Skin of body (tissue), 3 donors: ENCODE measurements at places on chromosomes 2 and 18. TPM values are rescaled to one million over a fixed set of nuclear protein-coding genes. Genes with fewer than 3 reads are reported as not detected.

Gene RAB11FIP5
- total RNA-seq = 9.9 TPM

Gene CXCR1
- 2.1 TPM for total RNA-seq

Gene HOXD10
- 1.8 TPM for total RNA-seq

DNA sequence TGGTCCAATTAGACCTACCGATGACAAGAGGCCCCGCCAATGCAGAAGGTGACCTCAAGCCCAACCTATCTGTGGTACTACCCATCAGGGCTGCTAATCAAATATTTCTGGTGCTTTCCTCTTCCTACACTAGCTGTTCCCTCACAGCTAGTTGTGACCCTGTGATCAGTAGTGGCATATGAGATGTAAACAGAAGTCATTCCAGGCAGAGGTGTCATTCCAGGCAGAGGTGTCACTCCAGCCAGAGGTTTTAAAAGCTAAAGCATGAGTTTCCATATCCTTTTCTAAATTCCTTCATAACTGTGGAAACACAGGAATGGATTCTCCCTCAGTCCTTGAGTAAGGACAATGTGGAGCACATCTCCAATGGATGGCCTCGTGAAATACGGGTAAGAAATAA lies 110.9 kb upstream of the DNAJC10 start:
- DNase-seq = no peak

GRCh38 chr2:226352941-226353560 lies 446.6 kb downstream of the IRS1 start:
- DNase-seq = no peak

GRCh38 chr2:162768656-162769055 lies 69.9 kb downstream of the KCNH7 start:
- no peak for DNase-seq
